Stimulated activated CD4-positive, alpha-beta T cell treated with anti-CD3 and anti-CD28 coated beads, Interleukin-1b, Interleukin-23, amount 100 ng/mL, for 1 hour (primary cell): ENCODE measurements at places on chromosomes 2 and 18.

DNA sequence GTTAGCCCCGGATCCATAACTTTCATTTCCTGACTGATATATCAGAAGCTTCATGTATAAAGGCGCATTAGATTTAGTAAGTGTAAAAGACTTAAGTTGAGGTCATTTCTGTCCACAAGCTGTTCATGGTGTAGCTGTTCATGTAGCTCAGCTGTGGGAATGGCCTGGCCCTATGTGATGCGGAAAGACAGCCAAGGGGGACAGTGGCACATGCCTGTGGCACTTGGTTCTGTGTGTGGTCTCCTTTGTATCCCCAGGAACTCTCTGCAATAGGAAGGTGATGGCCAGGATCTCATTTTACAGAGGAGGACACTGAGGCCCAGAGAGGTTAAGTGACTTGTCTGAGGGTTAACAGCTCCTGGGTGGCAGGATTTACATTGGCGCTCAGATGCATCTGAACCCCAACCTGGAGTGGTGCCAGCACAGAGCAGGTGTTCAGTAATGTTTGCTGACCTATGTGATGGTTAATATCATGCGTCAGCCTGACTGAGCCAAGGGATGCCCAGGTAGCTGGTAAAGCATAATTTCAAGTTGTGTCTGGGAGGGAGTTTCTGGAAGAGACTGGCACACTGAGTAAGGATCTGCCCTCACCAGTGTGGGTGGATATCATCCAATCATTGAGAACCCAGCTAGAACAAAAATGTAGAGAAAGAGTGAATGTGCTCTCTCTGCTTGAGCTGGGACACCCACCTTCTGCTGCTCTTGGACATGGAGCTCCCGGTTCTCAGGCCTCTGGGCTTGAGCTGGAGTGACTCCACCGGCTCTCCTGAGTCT, 25.4 kb downstream of the HPCAL1 start:
- DNase-seq: no peak

DNA sequence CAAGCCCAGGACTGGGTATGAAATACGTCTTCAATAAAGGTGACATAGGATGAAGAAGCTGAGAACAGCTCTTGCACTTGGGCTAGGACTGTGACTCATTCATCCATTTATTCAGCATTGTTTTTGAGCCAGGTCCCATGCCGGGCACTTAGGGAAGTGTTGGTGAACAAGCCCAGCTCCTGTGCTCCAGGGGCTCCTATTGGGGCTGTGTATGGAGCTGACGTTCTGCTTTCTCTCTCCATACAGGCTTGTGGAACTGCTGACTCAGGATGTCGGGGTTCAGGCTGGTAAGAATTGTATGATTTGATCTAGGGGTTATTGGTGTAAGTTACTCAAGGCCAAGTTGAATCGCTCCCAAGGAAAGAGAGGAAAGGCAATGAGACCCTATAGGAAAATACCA, 24.0 kb downstream of the MYO7B start:
- no peak for DNase-seq

DNA sequence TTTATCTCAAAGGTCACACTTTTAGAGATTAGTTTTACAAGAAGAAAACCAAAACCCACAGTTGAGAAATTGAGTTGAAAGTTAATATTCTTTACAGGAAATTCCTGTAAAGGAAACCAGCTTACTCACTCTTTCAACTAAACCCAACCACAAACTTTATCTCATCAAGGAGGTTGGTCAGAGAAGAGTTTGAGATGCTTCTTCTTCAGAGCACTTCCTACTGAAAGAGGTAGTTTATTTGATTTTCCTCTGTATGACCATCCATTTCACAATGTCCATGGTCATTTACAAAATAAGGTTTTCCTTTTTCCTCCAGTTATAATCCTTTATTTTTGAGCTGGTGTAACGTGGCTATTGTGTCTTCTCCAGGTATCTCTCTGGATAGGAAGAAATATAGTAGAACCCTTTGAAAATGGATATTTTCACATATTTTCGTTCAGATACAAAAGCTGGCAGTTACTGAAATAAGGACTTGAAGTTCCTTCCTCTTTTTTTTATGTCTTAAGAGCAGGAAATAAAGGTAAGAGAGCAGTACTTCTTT, 4.5 kb upstream of the IL18RAP start:
- DNase-seq: no peak

DNA sequence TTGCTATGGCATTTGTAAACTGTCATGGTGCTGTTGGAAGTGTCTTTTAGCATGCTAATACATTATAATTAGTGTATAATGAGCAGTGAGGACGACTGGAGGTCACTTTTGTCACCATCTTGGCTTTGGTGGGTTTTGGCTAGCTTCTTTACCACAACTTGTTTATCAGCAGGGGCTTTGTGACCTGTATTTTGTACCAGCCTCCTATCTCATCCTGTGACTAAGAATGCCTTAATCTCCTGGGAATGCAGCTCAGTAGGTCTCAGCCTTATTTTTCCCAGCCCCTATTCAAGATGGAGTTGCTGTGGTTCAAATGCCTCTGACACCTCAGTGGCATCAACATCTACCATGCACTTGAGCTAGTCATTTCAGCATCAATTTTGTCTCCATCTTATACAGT, 29.7 kb downstream of the LYPD6 start:
- DNase-seq: no peak

- DNase-seq: no peak
Measured at GRCh38 chr2:238646281-238646680, 201.6 kb upstream of the TWIST2 start.

DNA sequence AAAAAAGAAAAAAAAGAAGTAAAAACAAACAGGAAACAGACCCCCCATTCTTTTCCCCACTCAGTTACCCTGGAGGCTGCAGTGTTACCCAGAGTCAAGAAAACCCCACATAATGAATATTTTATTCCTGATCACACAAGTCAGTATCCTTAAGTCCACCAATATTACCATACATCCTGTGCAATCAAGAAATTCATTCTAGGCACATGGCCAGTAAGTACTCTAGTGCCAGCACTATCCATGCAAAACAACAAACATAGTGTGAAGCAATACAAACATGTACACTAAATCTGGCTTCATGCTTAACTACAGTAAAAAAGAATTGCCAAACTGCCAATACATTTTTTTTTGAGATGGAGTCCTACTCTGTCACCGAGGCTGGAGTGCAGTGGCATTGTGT, 111.6 kb downstream of the FAM168B start:
- no peak for DNase-seq

- peak; percentile 68 for DNase-seq
Measured at GRCh38 chr2:32039447-32040219, at the start of gene DPY30. Gene DPY30 (minus strand): TSS chr2:32039805. CDS start chr2:32039456, 349 bp downstream.

DNA sequence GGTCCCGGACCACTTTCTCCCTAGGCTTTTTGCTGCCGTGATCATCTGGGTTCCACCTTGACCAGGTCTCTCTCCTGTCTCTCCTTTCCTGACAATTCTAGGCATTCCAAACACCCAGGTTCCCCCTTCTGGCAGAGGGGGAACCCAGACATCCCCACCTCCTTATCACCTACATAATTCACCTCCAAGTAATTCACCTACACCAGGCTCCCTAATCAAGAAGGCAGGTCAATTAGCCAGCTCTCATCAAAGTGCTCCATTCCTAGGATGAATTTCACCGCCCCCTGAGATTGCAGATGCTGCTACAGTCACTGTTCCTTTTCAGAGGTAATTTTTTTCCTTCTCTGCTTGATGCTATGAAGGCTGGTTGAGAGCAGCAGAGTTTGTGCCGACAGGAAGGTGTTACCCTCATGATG, 42.3 kb upstream of the ATG16L1 start:
- DNase-seq: no peak

GRCh38 chr2:57834666-57835065, 211.9 kb upstream of the VRK2 start:
- no peak for DNase-seq

- DNase-seq: no peak
Measured at GRCh38 chr2:101610750-101611315, 86.7 kb upstream of the MAP4K4 start.

- DNase-seq: peak; percentile 49
Measured at GRCh38 chr2:218367415-218368149, 10.9 kb downstream of the CATIP start.

GRCh38 chr18:61669320-61669719, 223.5 kb downstream of the RNF152 start:
- DNase-seq: no peak

DNA sequence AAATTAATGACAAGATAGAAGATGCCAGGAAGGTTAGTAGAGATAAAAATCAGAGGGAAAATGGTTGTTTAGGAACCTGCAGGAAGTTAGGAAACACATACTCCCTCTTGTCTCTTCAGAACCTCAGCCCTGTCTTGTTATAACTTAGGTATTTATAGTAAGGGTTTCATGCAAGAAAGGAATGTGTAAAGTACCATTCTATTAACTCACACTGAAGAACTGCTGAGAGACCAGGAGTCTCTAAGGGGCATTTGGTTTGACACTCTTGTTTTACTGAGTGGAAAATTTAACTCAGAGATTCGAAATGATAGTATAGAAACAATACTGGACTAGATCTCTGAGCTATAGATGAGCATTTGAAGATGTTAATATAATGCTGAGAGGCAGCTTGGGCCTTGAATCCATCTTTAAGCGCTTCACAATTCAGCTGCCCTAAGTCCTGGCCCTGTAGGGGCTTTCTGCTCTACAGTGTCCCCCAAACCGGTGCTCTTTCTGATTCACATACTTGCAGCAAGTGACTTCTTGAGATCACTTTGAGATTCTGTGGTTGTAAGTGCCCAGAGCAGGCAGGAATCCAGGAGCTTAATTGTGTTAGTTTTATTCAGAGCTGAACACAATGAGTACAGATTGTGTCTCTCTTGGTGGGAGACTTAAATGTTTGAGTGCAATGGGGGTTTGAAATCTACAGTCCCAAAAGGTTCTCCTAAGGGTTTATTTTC, 235.0 kb upstream of the RGPD4 start:
- DNase-seq: no peak

- no peak for DNase-seq
Measured at GRCh38 chr2:236704887-236705286, 135.3 kb downstream of the ACKR3 start.

DNA sequence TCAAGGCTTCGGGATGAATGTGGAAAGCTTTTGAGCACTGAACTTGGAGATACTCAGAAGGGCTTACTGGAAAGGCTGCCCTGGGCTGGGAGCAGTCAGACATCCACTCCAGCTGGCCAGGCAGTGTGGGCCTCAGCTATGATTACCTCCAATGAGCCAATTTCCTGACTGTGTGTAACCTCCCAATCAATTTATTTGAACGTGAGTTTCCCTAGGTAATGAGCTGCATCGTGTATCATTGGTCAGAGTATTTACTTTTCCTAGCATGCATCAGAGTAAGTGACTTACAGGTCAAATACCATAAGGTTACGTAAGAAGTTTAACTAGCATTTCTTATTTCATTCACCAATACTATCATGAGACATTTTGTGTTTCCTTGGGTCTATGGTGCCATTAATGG, 11.0 kb upstream of the CTAGE1 start:
- no peak for DNase-seq

DNA sequence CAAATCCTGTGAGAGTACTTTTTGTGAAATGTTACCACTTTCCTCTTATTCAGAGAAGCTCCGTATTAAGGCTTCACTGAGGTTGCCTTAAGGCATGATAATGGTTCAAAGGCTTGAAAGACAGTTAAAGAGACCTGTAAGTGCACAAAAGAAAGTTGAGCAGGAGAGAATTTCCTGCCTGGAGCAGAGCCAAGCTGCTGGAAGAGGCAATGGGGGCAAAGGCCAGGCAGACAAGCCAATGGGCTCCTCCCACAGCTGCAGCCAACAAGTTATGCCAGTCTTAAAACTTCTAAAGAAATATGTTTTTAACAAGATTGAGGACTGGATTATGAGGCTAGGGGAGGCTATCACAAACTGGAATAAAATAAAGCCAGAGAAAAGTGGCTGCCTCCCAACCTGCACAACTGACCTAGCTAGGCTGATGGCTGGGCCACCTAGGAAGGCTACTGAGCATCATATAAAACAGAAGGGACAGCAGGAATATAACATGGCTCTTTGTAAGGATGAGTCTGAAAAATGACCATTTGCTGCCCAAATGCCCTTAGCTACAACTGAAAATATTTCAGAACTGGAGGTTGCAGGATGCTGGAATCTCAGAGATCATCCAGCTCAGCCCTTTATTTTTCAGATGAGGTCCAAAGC, 2.1 kb downstream of the IL1B start:
- no peak for DNase-seq

DNA sequence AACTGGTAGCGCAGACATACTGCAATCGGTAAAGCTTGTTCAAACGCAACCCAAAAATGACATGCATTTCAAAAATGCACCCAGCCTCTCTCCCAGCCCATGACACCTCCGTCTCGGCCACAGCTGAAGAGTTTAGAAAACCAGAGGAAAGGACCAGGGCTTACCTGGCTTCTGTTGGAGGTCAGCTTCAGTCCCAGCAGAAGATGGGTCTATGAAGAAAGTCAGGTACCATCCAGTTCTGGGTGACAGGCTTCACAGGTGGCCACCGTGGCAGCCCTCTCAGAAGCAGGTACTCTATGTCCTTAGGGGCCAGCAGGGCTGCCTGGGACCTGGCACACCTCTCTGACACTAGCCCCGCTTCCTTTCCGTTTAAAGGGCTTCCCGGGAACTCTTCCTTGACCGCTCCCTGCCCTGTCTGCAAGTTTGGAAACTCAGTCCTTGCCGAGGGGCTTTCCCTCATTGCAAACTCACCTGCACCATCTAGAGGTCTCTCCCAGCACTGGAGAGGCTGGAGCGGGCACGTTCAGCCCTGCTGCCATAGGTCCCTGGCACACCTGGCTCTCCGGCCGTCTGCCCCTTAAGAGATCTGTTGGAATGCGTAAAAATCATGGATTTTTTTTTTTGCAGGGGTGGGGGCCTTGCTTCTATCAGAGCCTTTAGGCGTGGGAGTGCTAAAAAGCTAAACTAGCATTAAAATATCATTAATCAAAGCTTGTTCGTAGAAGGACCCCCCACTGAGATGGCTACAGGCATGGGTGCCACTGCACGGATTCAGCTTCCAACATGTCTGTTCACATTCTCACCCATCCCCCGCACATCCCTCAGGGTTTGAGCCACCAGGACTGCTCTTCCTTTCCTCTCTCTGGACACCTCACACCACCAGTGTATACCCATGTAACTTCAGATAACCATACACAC, at the start of gene EDAR:
TSS of gene EDAR (minus strand) at position 425 of the 918 bp plus-strand sequence. CDS start 58,206 bp downstream, outside the sequence.
- DNase-seq: no peak

GRCh38 chr2:15730545-15731212, 139.0 kb downstream of the DDX1 start:
- DNase-seq: no peak

GRCh38 chr2:46873604-46874068, 42.0 kb downstream of the MCFD2 start:
- DNase-seq: no peak

DNA sequence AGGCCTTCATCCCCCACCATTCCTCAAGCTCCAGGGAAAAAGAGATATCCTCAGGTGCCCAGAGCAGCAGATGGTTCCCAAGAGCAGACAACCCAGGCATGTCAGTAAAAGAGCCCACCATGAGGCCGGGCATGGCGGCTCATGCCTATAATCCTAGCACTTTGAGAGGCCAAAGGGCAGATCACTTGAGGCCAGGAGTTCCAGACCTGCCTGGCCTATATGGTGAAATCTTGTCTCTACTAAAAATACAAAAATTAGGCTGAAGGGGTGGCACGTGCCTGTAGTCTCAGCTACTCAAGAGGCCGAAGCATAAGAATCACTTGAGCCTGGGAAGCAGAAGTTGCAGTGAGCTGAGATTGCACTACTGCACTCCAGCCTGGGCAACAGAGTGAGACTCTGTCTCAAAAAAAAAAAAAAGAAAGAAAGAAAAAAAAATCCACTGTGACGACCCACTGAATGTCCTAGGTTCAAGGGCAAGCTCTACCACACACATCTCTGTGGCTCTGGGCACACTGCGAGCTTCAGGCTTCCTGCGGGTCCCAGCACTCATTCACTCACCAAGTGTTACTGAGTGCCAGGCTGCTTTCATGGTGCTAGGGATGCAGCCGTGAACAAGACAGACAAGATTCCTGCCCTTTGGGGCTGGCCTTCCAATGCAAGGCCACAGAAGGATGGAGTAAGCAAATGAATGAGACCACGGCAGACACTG, 6.5 kb upstream of the DUSP2 start:
- DNase-seq: no peak
